ENCODE measurements at places on chromosomes 5 and 9.

GRCh38 chr5:178642351-178642909 lies 15.6 kb upstream of the CLK4 start:
- peak; percentile 80 for DNase-seq

- DNase-seq = no peak
Observed at GRCh38 chr5:111691914-111692313, 65.1 kb downstream of the NREP start.

DNA sequence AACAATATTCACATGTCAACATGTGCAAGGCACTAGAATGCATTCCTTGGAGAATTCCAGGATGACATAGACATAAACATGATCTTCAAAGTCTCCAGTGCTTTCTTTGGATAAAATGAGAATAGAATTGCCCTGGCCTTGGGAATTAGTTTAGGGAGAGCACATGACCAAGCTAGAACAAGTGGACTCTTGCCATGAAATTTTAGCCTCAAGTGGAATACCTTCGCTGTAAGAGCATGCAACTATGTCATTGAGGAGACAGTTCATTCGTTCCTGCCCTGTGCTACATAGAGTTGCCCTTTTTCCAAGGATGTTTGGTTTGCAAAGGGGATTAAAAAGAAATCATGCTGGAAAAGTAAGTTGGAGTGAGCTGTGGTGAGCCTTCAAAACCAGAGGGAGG lies 42.7 kb downstream of the ZFAND5 start:
- DNase-seq = no peak

DNA sequence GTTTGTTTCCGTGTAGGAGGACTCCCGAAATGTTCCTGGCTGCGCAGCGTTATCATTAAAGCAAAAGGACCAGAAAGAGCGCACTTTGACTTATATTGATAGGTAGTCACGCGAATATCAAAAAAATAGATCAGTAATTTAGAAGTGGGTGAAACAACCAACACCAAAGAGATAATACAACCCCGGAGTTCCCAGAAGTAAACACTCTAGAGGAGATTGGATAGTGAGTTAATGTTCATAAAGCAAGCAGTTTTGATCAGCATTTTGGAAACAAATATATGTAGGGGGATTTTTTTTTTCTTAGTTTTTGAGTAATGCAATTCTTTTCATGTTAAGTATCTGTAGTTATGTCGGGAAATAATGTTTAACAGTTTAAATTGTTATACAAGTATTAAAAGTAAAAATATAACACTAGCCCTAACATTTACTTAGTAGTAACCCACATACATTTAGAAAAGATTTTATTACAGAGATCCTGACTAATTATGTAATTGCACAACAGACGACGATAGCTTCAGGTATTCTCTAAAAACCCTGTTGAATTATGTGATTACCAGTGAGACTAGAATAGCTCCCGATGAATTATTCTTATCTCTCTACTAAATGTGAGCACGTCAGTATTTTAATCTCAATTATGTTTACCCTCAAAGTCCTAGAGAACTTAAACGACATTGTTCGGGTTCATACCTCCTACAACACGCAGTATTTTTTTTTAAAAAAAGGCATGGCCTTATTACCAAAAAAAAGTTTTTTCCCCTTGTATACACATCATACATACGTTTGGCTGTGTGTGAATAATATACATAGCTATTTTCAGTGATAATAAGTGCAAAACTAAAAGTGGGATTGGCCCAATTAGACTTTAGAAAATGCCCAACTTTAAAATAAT lies 9.4 kb upstream of the NFIB start:
- DNase-seq = peak; percentile 41

- DNase-seq = no peak
Observed at GRCh38 chr5:151036556-151036955, 16.2 kb downstream of the GPX3 start.

GRCh38 chr5:998246-999031 lies 10.2 kb upstream of the NKD2 start:
- no peak for DNase-seq

DNA sequence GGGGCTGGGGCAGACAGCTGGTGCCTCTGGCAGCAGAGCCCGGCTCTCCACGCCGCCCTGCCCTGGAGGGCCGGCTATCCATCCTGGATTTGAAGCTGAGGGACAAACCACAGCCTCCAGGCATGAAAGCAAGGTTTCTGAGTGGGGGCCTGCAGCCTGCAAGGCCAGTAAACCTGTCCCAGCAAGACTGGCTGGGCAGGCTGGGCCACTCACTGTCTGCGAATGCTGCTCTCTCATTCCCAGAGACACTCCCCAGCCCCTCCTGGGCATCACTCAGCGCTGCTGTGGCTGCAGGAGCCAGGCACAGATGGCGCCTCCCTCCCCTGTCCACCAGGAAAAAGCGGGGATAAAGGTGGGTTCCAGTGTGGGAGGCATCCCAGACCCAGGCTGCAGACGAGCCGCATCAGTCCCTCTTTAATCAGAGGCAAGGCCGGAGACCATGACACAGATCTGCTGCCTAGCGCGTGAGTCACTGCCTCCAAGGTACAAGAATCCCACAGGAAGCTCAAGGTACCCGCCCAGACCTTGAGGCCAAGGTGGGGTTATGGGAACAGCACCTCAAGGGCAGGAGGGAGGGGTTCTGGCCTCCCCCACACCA lies 118.0 kb downstream of the VAV2 start:
- peak; percentile 86 for DNase-seq

DNA sequence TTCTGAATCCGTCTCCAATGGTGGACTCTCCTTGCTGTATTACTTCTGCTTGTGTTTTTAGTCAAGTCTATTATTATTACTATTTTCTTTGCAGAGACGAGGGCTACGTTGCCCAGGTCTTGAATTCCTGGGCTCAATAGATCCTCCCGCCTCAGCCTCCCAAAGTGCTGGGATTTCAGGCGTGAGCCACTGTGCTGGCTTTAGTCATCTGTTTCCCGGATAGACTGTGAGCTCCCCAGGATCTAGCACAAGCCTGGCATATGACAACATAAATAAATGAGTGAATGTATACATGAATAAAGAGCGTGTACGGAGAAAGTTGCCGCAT lies 439 bp upstream of the DDX46 start:
- DNase-seq = no peak

- no peak for DNase-seq
Observed at GRCh38 chr5:178536541-178537466, 53.4 kb downstream of the COL23A1 start.

GRCh38 chr5:74953937-74954720 lies 87.9 kb upstream of the FAM169A start:
- DNase-seq = peak; percentile 65

Measured in Caki2 (cell line).